WTC11 (cell line): ENCODE measurements at places on chromosomes 16 and 17.

DNA sequence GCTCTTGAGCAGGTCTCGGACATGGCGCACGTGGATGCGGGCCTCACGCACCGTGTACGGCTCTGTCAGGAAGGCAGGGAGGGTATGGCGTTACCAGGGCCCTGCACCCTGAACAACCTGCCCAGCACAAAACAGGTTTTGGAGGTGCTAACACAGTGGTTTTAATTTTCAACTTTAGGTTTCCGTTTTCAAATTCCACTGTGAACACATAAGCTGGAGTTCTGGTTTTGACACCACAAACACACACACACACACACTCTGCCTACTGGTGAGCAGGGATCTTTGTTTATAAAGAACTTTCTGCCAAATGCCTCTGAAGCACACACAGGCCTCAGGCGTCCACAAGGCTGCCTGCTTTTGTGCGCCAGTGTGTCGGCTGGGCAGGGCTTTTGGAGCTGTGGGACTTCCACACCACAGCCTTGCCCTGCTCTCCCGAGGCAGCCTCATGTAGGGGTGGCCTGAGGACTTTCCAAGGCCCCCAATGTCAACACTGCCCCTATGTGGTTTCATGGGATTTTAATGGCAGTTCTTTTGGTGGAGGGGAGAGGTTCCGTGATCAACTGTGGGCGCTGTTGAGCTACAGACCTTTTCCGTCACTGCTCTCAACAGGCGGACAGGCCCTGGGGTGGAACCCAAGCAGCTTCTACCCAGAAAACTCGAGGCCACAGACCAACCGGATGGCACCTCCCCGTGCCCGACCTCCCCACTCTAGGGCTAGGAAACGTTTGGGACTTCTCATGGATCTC is 9.4 kb downstream of the CLUH start:
- peak overlapping the region; percentile 65; the same call in 1 of the 2 replicates for H3K27ac ChIP-seq
- H3K36me3 ChIP-seq: peaks cover 20% of the 10 kb centered on the region
- H3K4me1 ChIP-seq: peaks cover 16% of the 10 kb centered on the region

DNA sequence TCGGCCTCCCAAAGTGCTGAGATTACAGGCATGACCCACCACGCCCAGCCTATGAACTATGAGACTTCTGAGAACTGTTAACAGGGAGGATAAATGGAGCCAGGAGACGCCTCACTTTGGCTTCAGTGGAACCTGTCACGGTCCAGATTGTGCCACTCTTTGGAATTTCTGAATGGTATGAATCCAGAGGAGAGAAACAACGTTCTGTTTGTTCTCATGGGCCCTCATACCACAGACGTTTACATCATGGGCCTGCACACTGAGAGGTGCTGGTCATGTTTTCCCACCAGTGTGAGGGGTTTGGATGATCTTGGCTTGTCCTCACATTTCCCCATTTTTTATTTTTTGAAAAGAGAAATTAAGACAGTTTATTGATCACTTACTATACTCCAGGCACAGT is 90.3 kb downstream of the YPEL2 start:
- H3K4me1 ChIP-seq: peaks cover 15% of the 10 kb centered on the region
- H3K36me3 ChIP-seq: no peaks in the 10 kb centered on the region
- no peak overlapping the region for H3K4me3 ChIP-seq
- no peaks in the 10 kb centered on the region; the same call in 1 of the 2 replicates for H3K27me3 ChIP-seq

DNA sequence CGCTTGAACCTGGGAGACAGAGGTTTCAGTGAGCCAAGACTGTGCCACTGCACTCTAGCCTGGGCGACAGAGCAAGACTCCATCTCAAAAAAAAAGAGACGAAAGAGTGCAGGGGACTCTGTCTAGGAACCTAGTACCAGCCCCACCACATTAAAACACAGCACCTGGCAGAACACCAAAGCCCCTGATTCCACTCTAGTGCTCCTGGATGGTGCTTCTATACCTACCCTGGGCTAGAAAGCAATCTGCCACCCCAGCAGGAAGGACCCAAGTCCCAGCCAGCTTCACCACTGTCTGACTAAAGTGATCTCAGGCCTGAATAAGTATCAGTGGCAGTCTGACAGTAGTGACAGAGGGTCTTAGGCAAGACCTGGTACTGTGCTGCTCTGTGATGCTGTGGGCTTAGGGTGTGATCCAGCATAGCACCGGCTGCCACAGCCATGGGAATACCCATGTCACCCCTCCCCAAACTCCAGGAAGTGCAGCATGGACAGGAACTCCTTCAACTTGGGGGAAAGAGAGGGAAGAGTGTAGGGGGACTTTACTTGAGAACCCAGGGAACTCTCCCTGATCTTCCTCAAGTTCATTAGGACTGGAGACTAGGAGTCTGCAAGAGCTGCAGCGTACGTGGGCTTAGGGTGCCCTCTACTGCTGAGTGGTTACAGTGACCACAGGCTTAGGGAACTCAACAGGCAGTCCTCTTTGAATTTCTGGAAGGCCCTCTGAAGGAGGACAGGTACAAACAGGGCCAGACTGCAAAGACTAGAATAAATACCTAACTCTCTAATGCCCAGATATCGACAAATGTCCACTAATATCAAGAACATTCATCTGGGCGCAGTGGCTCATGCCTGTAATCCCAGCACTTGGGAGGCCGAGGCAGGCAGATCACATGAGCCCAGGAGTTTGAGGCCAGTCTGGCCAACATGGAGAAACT is 30.0 kb upstream of the RNF43 start:
- no peaks in the 10 kb centered on the region for H3K27me3 ChIP-seq
- no peak overlapping the region for H3K4me3 ChIP-seq
- H3K4me1 ChIP-seq: peaks cover 18% of the 10 kb centered on the region
- no peak overlapping the region for H3K27ac ChIP-seq
- peak; percentile 89 for DNase-seq

DNA sequence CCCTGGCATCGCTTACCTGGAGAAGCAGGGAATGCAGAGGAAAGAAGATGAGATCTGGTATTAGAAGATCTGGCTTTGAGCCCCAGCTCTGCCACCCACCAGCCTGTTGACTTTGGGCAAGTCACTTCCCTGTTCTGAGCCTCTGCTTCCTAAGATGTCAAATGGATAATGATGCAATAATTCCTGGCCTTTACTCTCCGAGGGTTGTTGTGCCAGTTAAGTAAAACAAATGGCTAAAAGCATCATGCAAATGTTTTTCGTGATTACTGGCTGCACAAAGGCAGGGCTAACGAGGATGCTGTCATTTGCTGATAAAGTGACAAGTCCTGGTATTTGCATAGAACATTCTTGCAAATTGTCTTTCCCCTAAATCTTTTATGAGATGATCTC is 1.3 kb upstream of the ZNF821 start:
- H3K4me3 ChIP-seq: peak overlapping the region; percentile 92
- no peaks in the 10 kb centered on the region for H3K27me3 ChIP-seq
- H3K36me3 ChIP-seq: peaks cover 5% of the 10 kb centered on the region
- no peak overlapping the region for H3K27ac ChIP-seq

DNA sequence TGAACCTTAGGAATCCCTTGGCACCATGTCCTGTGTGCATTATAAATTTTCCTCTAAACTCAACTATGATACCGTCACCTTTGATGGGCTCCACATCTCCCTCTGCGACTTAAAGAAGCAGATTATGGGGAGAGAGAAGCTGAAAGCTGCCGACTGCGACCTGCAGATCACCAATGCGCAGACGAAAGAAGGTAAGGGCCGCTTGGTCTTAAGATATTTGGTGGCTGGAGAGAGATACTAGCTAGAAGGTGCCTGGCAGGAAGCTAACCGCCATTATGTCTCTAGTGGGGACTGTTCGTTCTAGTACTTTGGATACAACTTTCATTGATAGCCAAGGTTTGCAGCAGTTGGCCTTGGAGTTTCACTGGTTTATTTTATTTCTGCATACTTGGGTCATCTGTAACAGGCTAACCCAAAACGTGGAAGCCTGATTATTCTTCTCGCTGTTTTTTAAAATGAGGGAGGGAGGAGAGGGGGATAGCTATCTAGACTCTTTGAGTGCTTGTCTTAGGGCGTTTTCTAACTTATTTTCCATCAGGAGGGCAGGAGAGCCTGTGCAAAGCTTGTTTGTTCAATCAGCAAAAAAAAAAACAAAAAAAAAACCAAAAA is 1.3 kb downstream of the RBBP6 start:
- H3K4me1 ChIP-seq: peaks cover 28% of the 10 kb centered on the region
- H3K27ac ChIP-seq: peak overlapping the region; percentile 90
- H3K4me3 ChIP-seq: peak overlapping the region; percentile 98
- H3K27me3 ChIP-seq: no peaks in the 10 kb centered on the region
- no peak for DNase-seq

GRCh38 chr17:44830359-44831288 is 537 bp upstream of the GJC1 start:
- H3K4me1 ChIP-seq: peaks cover 47% of the 10 kb centered on the region
- peak; percentile 65 for DNase-seq
- H3K36me3 ChIP-seq: no peaks in the 10 kb centered on the region
- H3K4me3 ChIP-seq: peak overlapping the region; percentile 89
- H3K27ac ChIP-seq: peak overlapping the region; percentile 96
